ENCODE measurements at places on chromosomes 1 and 21.

- peak; percentile 38 for DNase-seq
Observed at GRCh38 chr21:45309069-45309986, 21.6 kb upstream of the POFUT2 start.

DNA sequence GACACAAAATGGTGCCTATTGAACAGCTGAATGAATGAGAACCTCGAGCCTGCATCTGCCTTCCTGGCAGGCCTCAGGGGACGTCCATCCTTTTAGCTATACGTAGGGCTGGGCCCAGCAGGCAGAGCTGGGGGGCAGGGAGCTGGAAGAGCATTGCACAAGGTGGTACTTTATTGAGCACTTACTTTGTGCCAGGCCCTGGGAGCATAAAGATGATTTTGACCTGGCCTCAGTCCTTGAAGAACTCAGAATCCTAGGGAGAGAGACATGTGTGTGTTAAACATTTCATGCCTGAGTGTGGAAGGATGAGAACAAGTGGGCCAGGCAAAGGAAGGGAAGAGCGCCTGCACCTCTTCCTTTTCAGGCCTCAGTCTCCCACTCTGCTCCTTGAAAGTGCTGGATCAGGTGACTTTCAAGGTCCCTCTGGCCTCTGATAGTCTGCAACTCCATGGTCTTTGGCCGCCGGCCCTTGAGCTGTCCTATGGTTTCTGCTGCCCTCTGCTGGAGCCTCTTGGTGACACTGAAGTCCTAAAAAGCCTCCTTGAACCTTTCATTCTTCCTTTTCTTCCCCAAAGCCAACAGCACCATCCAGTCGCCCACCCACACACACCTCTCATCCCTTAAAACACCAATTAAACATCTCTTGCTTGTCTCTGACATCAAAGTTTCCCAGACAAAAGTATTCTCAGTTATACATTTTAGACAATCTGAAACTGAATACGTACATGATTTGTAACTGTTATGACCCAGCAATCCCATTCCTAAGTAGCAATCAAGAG, 3.5 kb upstream of the PEAR1 start:
- peak; percentile 91 for DNase-seq

- no peak for DNase-seq
Observed at GRCh38 chr1:208603721-208604120, 359.5 kb upstream of the PLXNA2 start.

GRCh38 chr1:19463504-19463803, 21.9 kb downstream of the CAPZB start:
- DNase-seq = no peak

DNA sequence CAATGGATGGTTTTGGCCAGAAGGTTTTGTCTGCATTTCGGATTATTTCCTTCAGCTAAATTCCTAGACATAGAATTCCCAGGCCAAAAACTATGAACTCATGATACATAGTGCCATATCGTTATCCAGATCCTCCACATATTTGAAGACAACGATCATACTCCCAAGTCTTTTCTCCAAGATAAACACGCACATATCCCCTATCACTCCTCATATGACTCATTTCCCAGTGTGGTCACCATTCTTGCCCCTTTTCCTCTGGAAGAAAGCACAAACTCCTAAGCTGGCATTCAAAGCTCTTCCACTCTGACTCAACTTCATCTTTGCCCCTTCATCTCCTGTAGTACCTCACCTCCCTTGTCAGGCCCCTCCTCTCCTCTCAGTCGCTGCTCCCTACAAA, 277.6 kb downstream of the PLPP3 start:
- no peak for DNase-seq

DNA sequence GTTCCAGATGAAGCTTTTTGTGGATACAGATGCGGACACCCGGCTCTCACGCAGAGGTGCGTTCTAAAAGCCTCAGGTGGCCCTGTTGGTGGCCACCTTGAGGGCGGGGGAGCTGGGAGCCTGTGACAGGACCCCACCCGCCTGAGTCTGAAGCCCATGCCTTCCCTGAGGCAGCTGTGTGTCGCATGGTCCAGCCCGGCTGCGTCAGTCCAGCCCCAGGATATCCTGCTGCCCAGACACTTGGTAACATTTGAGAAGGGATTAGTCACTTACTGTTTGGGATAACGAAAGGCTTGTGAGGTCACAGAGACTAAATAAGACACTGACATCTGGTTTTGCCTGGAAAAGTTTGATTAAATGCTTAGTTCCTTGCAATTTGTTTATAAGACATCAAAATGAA, 68.9 kb downstream of the UCK2 start:
- DNase-seq = no peak

DNA sequence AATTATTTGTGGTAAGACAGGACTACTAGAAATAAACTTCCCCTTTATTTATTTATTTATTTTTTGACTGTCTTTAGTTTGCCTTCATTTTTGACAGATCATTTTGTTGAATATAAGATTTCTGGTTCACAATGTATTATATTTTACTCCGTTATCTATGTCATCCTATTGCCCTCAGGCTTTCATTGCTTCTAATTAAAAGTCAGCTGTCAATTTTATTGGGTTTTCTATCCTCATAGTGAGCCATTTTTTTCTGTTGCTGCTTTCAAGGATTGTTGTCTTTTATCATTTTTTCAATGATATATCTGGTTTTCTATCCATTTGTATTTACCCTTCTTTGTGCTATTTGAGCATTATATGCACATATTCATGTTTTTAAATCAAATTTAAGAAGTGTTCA, 866.2 kb downstream of the LRRIQ3 start:
- DNase-seq = no peak

DNA sequence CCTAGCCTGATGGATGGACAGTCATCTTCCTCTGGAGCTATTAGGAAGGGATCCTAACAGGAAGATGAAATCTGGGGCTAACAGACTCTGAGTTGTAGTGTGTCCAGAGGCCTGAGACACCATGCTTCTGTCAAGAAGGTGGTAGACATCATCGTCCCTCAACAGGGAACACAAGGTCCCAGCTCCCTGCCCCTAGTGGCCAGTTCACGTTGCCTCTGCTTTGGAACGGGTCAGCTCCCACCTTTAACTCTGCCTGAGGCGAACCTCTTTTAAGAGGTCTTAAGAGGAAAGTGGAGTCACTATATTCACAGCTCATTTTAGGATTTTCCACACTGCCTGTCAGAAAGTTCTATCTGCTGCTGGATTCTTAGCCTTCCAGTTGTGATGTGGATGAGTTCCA, 28.3 kb downstream of the LRRC71 start:
- no peak for DNase-seq
